ENCODE measurements at places on chromosomes 4 and X. TPM values are rescaled to one million over a fixed set of nuclear protein-coding genes. Genes with fewer than 3 reads are reported as not detected.

DNA sequence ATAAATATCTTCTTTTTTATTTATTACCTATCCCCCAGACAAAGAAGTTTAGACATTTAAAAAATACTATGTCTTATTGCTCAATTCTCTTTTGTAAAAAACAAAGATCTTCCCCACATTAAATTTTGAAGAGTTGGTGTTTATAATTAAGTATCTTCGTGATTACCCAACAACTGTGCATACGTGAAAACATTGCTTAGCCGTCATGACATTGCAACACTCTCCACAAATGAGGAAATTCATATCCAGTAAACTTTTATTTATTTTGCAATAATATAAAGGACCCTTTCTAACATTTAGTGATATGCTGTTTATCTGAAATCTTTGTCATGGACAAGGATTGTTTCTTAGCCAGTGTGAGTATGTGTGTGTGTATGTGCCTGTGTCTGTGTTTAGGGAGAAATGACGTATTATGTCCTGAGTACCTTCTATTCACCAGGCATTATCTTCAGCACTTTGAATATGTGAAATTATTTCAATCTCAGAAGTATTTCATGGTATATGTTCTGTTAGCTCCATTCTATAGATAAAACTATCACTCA lies 26.1 kb upstream of the EREG start:
- no peak for DNase-seq

- DNase-seq, result no peak
These were observed 104.1 kb downstream of the ASB9 start for GRCh38 chrX:15165832-15166231.

DNA sequence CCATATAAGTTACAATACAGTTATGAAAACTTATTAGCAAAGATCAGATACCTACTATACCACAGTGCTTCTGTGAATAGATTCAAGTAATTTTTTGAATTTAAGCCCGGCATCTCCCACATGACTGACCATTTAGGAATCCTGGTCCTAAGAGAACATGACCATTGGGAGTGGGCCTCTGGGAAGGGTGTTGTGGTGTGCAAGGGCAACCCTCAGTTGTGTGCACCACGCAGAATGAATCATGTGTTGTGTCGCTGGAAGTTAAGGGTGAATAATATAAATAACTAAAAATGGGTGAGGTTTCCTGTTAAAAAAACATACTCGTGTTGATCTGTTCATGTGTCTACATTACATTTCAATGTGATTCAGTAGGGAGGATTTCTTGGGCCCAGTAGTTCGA lies 15.5 kb downstream of the CPE start:
- no peak for DNase-seq

DNA sequence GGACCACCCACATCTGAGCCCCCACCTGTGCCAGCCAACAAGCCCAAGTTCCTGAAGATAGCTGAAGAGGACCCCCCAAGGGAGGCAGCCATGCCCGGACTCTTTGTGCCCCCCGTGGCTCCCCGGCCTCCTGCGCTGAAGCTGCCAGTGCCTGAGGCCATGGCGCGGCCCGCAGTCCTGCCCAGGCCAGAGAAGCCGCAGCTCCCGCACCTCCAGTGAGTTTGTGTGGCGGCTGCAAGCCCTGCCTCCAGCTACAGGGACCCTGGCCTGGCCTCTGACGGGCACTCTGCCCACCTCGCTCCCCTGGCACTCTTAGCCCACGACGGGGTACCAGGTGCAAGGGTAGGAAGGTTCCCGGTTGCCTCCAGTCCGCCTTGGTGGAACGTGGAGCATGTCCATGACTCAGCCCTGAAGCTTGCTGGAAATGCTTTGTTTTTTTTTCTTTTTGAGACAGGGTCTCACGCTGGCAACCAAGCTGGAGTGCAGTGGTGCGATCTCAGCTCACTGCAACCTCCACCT lies 13.7 kb upstream of the ADD1 start:
- DNase-seq, result no peak

DNA sequence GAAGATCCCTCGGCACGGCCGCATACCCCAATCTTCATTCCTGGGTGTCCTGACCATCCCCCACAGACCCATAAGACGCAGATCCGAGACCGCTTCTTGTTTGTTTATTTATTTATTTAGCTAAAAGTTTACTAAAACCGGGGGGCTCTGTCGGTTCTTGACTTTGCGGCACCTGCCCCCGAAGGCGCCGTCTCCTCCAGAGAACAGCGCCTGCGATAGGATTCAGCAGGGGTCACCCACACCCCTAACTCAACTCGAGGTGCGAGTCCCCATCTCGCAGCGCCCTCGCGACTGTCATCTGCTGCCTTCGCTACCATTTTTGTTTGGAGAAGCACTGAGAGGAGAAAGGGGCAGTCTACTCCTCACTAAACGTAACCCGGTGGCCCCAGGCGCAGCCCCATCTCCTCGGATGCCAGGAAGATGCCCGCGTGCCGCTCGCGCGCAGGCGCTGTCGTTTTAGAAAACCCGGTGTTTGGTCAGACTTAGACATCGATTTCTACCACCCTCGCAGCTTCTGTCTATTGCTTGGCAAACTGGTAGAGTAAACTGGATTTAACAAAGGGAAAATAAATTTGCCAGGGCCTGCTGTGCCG lies 18.9 kb upstream of the GPR101 start:
- DNase-seq, result no peak

- no peak for DNase-seq
These were observed 10.2 kb upstream of the KCNE5 start for GRCh38 chrX:109635146-109635545.

GRCh38 chr4:73068491-73069337 lies 802 bp downstream of the COX18 start:
- no peak for DNase-seq

- no peak for DNase-seq
These were observed 115.0 kb downstream of the SMIM20 start for GRCh38 chr4:26028793-26029567.

DNA sequence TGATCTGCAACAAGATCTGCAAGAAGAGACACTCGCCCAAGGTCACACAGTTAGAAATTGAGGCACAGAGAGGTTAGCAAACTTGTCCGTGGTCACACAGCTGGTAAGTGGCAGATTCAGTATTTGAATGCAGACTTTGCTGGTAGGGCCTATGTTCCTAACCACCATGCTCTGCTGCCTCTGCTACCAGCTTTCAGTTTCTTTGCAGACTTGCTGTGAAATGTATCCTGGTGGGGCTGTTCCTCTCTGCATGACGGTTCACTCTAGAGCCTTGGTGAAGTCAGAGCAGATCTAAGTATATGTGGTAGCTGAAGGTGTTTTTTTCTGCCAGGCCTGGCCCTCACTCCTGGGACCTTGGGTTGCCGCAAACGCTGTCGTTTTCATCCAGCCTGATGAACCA lies 87.1 kb downstream of the BEND2 start:
- no peak for DNase-seq

DNA sequence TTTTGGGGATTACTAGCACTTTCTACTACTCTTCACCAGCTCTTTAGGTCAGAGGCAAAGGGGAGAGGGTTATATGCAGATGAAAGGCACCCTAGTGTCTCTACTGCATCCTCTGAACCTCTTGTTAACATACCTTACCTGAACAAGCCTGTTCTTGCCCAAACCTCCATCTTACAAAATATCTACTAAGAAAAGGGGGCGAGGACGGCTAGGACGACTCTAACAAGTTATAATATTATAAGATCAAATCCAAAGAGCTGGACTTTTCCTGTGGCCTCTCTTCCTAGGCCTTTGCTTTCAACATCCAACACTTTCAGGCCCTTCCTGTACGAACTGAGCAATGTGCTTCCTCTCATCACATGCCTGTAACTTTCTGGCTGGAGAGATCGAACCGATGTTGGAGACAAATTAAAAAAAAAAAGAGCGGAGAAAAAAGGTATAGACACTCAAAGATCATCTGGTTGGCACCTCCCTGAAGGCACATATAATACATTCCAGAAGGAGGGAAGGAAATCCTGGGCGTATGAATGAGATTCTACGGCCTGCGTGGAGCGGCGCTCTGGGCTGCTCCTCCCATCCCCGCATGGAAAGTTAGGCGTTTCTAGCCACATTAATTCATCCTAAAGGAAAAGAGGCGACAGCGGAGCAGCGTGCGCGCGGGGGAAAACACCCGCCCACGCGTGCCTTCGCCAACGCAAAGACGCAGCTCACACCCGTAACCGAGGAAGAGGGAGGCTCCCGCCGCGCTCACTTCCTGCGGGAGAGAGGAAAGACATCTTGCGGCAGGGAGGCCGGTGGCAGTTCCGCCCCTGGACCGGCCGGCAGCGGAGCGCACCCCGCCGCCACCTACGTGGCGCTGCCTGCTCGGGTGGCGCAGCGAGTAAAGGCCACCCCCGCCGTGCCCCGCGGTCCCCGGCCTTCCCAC lies 808 bp downstream of the PRDM5 start:
- peak; percentile 59 for DNase-seq

DNA sequence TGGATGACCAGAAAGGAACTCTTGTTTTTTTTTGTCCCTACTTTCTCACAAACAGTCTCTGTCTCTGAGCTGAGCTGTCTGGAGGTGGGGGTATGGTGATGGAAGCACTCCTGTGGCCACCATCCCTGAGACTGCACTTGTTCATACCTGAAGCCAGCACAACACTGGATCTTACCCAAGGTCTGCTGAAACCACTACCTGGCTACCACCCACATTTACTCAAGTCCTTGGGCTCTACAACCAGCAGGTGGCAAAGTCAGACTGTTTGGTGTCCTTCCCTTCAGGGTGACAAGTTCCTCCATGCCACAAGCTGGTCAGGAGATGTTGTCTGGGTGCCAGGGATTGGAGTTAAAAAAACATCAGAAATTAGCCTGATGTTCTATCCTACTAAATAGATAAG lies 89.7 kb downstream of the NEXMIF start:
- no peak for DNase-seq

DNA sequence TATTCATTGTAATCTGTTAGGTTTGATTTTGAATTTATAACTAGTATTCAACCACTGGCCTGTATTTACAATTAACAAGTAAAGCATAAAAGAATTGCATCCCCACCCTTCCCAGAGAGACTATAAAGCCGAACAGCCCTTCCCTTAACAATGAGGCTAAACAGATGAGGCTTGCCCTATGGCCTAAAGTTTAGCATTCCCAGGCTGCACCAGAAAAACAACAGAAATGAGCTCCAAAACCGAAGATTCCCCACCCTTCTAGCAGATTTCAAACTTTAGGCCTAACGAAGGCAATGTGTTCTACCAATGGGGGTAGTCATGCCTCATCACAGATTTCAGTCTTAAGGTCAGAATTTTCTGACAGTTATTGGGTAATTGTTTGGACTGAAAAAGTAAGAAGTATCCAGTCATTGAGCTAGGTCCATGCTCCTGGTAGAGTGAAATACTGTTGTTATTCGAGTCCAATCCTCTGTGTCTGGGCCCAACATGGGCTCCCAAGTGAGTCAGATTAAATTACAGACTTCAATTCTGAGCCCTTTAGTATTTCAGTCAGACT lies 197.6 kb downstream of the ANTXR2 start:
- DNase-seq, result no peak

DNA sequence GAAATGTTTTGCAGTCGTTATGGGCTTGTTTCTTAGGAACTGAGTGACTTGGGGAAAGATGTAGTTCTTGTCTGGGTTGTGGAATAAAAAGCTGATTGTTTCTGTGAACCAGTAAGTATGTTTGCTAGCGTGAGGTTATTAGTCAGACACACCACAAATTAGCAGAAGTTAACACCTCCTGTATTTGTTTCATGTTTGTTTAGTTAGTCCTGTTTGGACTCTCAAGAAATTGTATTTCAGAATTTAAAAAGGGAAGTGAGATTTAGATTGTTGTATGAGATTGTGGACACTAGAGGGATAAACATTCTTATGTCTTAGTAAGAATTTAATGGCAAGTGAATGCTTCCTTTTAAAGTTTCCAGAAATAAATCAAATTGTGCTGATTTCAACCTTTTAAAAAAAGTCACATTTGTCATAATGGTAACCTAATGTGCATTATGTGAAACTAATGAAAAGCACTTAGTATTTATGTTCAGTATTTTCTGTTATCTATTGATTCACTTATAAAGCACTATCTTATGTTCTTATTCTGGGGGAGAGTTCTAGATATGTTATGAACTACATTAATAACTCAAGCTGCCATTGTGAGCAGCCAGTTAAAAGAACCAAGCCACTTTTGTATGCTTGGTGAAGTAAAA lies 25.6 kb downstream of the ATP10D start:
- DNase-seq, result no peak

GRCh38 chr4:156477636-156478035 lies 494.0 kb downstream of the PDGFC start:
- DNase-seq, result no peak

DNA sequence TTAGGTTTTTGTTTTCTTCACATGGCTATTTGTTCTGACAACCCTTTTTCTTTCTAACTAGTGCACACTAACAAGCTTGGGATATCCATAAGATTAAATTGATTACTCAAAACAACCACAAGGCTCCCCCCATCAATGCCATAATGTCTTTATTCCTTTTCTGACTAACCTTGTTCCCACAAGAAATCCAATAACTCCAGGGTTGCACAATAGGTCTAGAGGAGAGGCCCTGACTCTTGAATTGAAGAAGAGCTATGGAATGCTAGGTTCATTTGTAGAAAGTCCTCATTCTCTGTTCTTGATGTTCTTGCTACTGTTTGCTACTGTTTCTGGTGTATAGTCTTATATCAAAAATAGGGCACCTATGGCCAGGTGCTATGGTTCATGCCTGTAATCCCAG lies 71.0 kb downstream of the PRRG1 start:
- DNase-seq, result no peak

GRCh38 chrX:118632862-118633261 lies 94.5 kb upstream of the IL13RA1 start:
- DNase-seq, result no peak

GRCh38 chr4:76947369-76947768 lies 2.2 kb upstream of the SEPTIN11 start:
- no peak for DNase-seq

DNA sequence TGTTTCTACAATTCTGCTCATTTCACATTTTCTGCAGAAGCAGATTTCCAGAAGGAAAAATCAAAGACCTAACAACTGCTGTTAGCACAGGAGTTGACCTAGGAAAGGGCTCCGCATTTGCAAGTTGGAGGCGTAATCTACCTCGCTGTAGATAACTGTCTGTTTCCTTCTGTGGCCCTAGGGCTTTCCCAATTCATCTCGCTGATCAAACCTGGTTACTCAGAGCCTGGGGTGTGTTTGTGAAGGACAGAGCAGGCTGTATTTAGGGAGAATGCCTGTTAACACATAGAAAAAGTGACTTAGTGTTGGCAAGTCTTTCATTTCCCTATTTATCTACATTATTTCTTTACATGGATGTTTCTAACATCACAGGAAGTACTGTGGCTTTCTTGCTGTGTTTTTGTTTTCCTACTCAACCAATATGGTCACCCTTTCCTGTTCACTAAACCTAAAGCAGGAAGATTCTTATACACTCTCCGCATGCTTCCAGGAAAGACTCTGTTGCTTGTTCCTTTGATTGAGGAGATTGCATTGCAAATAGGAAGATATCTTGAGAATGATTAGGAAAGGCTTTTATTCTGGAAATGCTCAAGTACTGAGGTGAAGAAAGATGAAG lies 40.5 kb downstream of the AGA start:
- no peak for DNase-seq

Gene PROM1
- 87.6 TPM for total RNA-seq

Gene PABPC1L2B
- not detected for total RNA-seq

Gene CLDN22
- not detected for total RNA-seq

Gene CTAG1B
- total RNA-seq, result not detected

Gene RS1
- not detected for total RNA-seq

Gene COL25A1
- total RNA-seq, result 14.7 TPM

Gene MAGEA11
- not detected for total RNA-seq

Measured in frontal cortex (tissue), 4 donors.